Heart left ventricle (tissue), 16 donors: ENCODE measurements at places on chromosomes 3 and 15. TPM values are rescaled to one million over a fixed set of nuclear protein-coding genes. Genes with fewer than 3 reads are reported as not detected.

The RHCG gene
- not detected for total RNA-seq

The MB21D2 gene
- total RNA-seq = 2.5 TPM

DNA sequence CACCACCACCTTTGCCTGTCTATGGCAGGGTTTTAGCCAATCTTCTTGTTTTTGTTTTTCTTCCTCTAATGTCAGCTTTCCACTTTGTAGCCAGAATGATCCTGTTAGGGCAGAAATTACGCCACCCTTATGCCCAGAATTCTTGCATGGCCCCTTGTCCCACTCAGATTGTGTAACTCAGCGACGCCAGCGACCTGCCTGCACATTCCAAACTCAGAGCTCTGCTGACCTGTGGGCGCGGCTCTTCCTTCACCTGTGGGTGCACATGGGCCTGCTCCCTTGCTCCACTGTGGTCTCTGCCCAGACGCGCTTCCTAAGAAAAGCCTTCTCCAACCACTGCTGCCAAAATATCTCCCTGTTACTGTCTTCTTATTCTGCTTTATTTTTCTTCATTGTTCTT lies 45.0 kb downstream of the MED12L start:
- no peak for DNase-seq
- no peak overlapping the region for H3K27ac ChIP-seq
- H3K27me3 ChIP-seq = no peaks in the 10 kb centered on the region
- no peak overlapping the region for H3K4me3 ChIP-seq

DNA sequence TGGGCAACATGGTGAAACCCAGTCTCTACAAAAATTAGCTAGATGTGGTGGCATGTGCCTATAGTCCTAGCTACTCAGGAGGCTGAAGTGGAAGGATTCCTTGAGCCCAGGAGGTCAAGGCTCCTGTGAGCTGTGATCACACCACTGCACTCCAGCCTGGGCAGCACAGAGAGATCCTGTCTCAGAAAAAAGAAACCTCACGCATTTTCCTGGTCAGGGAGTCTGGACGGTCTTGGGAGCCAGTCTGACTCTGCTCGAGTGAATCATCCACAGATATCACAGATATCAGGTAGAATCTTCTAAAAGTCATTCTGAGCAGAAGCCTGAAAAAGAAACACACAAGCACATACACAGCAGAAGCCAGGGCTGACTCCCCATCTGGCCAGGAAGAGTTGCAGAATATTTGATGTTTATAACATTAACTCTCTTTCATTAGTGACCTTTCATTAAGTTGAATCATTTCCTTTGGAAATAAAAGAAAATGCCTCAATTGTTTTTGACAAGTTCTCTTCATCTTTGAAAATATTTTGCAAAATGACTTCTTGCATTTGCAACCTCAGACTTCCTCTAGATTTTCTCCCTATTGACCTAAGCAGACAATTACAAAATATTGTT lies 56.5 kb upstream of the ABHD17C start:
- H3K27ac ChIP-seq = no peak overlapping the region
- H3K36me3 ChIP-seq = no peaks in the 10 kb centered on the region
- H3K4me3 ChIP-seq = no peak overlapping the region
- DNase-seq = no peak
- no peaks in the 10 kb centered on the region for H3K27me3 ChIP-seq

DNA sequence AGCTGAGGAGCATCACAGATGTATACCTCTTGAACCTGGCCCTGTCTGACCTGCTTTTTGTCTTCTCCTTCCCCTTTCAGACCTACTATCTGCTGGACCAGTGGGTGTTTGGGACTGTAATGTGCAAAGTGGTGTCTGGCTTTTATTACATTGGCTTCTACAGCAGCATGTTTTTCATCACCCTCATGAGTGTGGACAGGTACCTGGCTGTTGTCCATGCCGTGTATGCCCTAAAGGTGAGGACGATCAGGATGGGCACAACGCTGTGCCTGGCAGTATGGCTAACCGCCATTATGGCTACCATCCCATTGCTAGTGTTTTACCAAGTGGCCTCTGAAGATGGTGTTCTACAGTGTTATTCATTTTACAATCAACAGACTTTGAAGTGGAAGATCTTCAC lies 3.0 kb downstream of the CCR8 start:
- no peak overlapping the region for H3K27ac ChIP-seq
- no peaks in the 10 kb centered on the region for H3K36me3 ChIP-seq
- H3K27me3 ChIP-seq = no peaks in the 10 kb centered on the region
- H3K4me3 ChIP-seq = no peak overlapping the region
- no peaks in the 10 kb centered on the region for H3K4me1 ChIP-seq
- DNase-seq = peak; percentile 13
